ENCODE measurements at places on chromosomes 3 and 15. TPM values are rescaled to one million over a fixed set of nuclear protein-coding genes. Genes with fewer than 3 reads are reported as not detected.

LRRC34 gene
- total RNA-seq = 2.3 TPM

GOLGA8N gene
- 11.1 TPM for total RNA-seq

RARB gene
- 20.3 TPM for total RNA-seq

RNU5B-1 gene
- 29.8 TPM for total RNA-seq

DNA sequence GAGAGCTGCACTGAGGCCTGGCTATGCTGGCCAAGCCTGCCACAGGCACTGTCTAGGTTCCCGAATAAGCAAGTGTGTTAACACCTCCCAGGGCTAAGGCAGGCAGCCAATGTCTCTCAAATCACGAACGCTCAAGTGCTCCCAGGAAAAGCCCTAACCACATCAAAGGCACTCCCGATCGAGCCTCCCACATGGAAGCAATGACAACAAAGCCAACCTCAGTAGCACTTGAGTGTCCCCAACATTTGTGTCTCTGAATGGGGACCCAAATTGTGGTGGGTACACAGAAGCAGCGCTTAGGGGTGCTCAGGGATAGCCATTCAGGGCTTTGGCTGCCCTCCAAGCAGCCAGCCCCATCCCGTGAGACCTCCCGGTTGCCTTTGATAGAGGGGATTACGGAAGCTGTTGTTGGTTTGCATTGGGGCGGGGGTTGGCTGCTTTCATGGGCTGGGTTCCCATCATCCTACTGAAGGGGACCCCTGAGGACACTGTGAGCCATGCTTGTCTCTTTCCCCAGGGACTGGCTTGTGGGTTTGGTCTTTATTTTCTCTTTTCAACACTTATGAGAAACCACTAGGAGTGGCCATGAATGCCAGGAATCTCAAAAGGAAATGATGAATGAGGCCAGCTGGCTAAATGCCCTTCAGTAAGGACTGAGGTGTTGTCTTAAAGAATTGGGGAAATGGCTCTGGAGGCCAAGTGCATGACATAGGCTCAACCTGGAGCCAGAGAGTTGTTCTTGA, 234.1 kb upstream of the FEZF2 start:
- DNase-seq = no peak

GRCh38 chr3:132519914-132520313, 77.2 kb upstream of the ACKR4 start:
- DNase-seq = no peak

- DNase-seq = no peak
These were observed 322.3 kb downstream of the ARRDC4 start for GRCh38 chr15:98282656-98283332.

GRCh38 chr3:57199895-57200297, at the start of gene HESX1:
Gene HESX1, minus strand, starts transcription at chr3:57199978. Its CDS starts 60 bp downstream, at chr3:57199918.
- no peak for DNase-seq

GRCh38 chr15:101105059-101105891, 146.6 kb downstream of the CHSY1 start:
- no peak for DNase-seq

- DNase-seq = no peak
These were observed 12.9 kb downstream of the SNX4 start for GRCh38 chr3:125507128-125507527.

GRCh38 chr3:71849681-71850080, 64.7 kb upstream of the PROK2 start:
- no peak for DNase-seq

DNA sequence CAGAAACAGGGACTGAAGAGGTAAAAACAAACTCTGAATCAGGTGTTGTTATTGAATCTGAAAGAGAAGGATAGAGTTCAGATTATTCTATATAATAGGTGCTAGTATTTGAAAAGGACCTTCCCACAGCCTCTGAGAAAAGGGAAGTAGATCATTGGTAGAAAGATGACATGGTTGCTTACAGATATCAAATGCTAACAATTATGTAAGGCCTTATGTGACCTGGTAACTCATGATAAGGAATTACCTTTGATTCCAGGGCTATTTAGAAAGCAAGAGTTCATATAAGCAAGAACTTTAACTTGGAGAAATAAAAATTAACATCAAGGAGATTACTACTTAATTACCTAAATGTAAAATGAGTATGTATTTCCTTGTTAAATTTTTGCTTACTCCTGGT, 7.6 kb downstream of the SLC27A2 start:
- no peak for DNase-seq

GRCh38 chr3:70914862-70915261, 602.4 kb upstream of the MDFIC2 start:
- DNase-seq = no peak

DNA sequence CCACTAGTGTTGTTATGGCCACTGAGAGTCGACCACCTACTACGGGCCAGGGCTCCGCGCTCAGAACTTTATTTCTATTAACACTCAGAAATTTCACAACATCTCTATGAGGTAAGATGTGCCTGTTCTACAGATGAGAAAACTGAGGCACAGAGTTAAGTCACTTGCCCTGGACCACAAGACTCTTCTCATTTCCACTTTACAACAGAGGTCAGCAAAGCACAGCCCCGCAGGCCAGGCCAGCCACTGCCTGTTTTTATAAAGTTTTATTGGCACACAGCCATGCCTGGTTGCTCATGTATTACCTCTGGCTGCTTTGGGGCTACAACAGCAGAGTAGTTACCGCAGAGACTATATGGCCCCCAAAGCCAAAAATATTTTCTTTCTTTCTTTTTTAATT, 503.6 kb downstream of the SHQ1 start:
- DNase-seq = no peak

- DNase-seq = no peak
These were observed 161.3 kb upstream of the SLC2A2 start for GRCh38 chr3:171187706-171188290.

DNA sequence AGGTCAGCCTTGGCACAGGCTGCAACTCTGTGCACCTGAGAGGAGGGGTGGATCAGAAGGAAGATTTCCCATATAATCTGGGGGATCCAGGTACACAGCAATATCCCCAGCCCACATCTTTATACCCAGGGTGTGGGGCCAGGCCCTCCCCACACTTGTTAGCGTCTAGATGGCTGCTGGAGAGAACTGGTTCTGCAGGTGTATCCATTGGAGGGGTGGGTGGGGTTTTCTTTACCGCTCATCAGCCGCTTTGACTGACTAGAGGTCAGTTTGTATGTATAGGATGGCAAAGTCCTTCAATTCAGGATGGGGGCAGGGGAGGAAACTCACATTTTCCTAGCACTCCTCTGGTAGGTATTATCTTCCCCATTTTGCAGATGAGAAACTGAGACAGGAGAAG, 92.5 kb downstream of the IL20RB start:
- DNase-seq = no peak

- no peak for DNase-seq
These were observed 110.4 kb upstream of the GMNC start for GRCh38 chr3:190972840-190973270.

GRCh38 chr3:9727743-9728142, 3.8 kb upstream of the BRPF1 start:
- no peak for DNase-seq

Measured in cardiac septum (tissue), 1 donor.